Heart right ventricle (tissue), 16 donors: ENCODE measurements at places on chromosomes 2 and 18. TPM values are rescaled to one million over a fixed set of nuclear protein-coding genes. Genes with fewer than 3 reads are reported as not detected.

Gene ABHD1
- 2.0 TPM for total RNA-seq

DNA sequence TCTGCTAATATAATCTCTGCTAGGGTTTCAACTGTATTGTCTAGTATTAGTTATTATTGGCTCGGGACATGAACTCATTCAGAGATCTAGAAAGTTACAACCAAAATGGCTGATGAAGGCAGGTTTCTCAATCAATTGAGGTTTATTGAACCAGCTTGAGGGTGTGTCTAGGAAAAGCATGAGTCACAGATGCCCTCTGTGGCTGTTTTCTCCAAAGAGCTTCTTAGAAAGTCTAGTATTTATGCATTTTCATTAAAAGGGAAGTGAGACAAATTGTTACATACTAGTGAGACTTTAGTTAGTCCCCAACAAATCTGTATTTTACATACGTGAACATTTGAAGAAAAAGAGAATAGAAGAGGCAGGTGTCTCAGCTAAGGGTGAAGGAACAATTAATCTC is 23.0 kb upstream of the RTTN start:
- no peak for DNase-seq
- no peaks in the 10 kb centered on the region for H3K36me3 ChIP-seq
- H3K27me3 ChIP-seq = no peaks in the 10 kb centered on the region
- H3K27ac ChIP-seq = no peak overlapping the region

GRCh38 chr2:211723398-211723797 is 815.2 kb downstream of the ERBB4 start:
- no peaks in the 10 kb centered on the region for H3K27me3 ChIP-seq
- no peaks in the 10 kb centered on the region for H3K36me3 ChIP-seq
- no peak for DNase-seq
- no peaks in the 10 kb centered on the region for H3K4me1 ChIP-seq
- no peak overlapping the region for H3K4me3 ChIP-seq
- H3K27ac ChIP-seq = no peak overlapping the region

- H3K4me3 ChIP-seq = no peak overlapping the region
- peaks cover 33% of the 10 kb centered on the region for H3K36me3 ChIP-seq
- H3K27ac ChIP-seq = no peak overlapping the region
- no peak for DNase-seq
- H3K27me3 ChIP-seq = no peaks in the 10 kb centered on the region
These were observed 46.3 kb downstream of the MERTK start for GRCh38 chr2:111944531-111945210.

DNA sequence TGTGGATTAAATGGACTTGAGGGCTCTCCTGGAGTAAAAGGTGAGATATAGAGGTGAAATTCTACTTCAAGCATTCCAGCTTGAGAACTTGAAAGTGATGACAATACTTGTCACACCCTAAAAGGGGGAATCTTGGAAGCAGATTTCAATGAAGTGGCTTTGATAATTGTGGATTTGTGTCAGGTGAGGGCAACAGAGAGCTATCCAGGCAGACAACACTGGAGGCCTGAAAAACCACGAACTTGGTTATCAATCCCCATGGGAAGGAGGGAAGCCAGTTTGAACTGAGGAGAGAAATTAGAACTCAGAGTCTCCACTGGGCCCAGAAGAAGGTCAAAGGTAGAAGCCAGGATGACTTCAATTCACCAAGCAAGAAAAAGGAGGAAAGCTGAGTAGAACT is 263.9 kb downstream of the FIGN start:
- H3K27me3 ChIP-seq = no peaks in the 10 kb centered on the region
- no peak overlapping the region for H3K4me3 ChIP-seq
- H3K4me1 ChIP-seq = no peaks in the 10 kb centered on the region
- no peak overlapping the region for H3K27ac ChIP-seq

DNA sequence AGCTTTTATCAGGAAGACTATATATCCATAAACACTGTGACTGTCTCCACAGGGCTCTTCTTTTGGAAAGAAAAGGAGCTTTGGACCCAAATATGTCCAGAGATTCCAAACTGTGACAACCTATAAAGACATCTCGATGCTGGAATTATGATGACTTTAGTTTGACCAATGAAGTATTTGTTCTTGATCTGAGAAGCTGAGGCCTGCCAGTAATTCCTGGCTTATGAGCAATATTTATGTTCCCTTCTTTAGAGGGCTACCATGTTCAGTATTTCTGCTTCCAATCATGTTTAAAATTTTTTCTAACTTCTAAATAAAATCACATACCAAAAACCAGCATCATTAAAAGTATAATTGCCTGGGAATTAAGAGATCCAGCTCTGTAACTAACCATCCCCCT is 41.1 kb downstream of the FEZ2 start:
- peaks cover 12% of the 10 kb centered on the region for H3K4me1 ChIP-seq
- no peak overlapping the region for H3K4me3 ChIP-seq
- DNase-seq = no peak
- no peak overlapping the region for H3K27ac ChIP-seq

DNA sequence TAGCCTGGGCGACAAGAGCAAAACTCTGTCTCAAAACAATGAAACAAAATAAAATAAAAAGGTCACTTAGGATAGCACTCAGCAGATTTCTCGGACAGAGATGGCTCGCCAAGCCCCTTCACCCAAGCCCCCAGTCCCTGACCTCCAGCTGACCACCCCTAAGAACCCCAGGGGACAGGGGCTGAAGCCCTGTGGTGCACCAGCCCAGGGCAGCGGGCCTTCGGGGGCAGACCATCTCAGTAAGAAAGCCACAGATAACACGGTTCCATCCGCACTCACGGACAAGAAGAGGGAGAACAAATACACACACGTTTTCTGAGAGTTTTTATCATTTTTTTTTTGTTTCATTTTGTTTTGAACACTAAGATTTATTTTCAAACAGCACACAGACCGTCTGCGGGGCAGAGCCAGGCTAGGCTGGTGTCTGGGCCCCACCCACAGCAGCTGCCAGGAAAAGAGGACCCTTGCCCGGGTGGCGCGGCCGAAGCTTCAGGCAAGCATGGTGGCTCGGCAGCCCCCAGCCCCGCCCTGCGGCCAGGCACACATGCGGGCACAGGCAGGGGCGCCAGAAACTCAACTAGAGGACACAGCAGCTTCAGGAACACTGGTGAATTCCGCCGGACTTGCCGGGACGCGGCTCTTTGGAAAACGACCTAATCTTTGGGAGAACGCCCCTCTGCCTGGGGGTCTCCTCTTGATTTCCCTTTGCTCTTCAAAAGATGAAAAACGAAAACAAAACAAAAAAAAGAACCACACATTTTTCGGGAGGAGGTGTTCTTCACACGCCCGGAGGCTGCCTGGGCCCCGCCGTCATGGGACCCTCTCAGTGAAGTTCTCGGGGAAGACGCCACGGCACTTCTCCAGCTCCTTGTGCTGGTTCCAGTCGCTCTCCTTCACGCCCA is 59.0 kb downstream of the BIN1 start:
- H3K4me3 ChIP-seq = no peak overlapping the region
- H3K27me3 ChIP-seq = no peaks in the 10 kb centered on the region
- no peaks in the 10 kb centered on the region for H3K36me3 ChIP-seq
- H3K4me1 ChIP-seq = peaks cover 10% of the 10 kb centered on the region
- DNase-seq = no peak
